ENCODE measurements at places on chromosomes 11 and 22.

- DNase-seq, result no peak
Observed at GRCh38 chr11:131687291-131688047, 317.1 kb downstream of the NTM start.

- DNase-seq, result peak; percentile 37
Observed at GRCh38 chr22:35634943-35635540, 13.2 kb upstream of the APOL6 start.

- DNase-seq, result no peak
Observed at GRCh38 chr11:112529071-112529470, 268.4 kb upstream of the PLET1 start.

- DNase-seq, result no peak
Observed at GRCh38 chr11:95277868-95278267, 46.9 kb upstream of the SESN3 start.

GRCh38 chr11:65384301-65384889 is 1.9 kb upstream of the SLC25A45 start:
- DNase-seq, result no peak

DNA sequence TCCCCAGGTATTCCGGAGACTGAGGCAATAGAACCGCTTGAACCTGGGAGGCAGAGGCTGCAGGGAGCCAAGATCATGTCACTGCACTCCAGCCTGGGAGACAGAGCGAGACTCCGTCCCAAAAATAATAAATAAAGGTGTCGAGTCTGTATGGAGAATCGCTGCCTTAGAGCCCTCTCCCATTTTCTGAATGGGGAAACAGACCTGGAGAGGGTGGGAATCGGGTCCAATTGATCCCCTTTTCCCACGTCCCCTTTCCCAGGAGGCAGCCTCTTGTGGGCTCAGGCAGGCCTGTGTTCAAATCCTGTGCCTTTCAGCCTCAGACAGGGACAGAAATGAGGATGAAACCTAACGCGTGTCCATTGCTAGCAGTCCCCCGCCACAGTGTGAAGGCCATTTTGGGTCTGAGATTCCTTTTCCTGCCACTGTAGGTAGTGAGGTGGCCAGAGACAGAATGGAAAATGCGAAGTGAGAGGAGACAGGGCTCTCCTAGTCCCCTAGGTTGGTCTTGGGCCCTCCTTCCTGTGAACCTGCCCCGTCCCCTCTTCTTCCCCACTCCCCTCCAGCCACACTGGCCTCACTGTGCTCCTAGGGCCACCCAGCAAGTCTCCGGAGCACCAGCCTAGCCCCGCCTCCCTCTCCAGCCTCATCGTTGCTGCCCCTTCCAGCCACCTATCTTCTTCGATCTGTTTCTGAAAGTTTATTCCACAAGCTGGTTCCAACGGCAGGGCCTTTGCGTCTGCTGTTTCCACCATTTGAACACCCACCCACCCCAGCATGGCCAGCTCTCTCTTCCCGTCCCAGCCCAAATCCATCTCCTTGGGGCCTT is 2.7 kb upstream of the POLDIP3 start:
- DNase-seq, result no peak

DNA sequence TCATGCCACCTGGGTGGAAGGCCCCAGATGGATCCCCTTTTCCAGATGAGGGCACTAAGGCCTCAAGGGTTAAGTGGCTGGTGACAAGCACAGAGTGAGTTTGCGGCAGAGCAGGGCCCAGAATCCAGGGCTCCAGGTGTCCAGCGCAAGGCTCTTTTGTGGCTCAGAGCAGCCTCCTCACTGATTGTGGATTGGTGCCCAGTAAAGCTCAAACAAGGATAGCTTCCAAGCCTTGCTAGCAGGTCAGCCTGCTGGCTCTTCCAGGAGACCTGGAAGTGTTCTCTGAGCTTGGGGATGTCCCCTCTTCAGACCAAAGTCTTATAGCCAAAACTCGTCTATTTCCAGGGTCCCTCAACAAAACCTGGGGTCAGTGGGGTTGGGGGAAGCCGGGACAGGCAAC is 167.6 kb upstream of the SYT13 start:
- no peak for DNase-seq
